Left renal cortex interstitium (tissue), 4 donors: ENCODE measurements at places on chromosomes 3 and 15. TPM values are rescaled to one million over a fixed set of nuclear protein-coding genes. Genes with fewer than 3 reads are reported as not detected.
A peak's percentile ranks its signal among the peaks of the same experiment; 100 is the strongest.

Gene REC114
- not detected for polyA plus RNA-seq

Gene CPLX3
- polyA plus RNA-seq: not detected

GRCh38 chr3:15427182-15427880 lies at the start of the genes EAF1 and METTL6:
EAF1 (plus strand) TSS chr3:15427598; CDS start chr3:15427780, 182 bp downstream.
METTL6 (minus strand) TSS chr3:15427544; CDS start chr3:15426511, 1,033 bp downstream.
- DNase-seq: peak; percentile 66

GRCh38 chr15:96234109-96234892 lies 96.2 kb upstream of the NR2F2 start:
- DNase-seq: no peak

DNA sequence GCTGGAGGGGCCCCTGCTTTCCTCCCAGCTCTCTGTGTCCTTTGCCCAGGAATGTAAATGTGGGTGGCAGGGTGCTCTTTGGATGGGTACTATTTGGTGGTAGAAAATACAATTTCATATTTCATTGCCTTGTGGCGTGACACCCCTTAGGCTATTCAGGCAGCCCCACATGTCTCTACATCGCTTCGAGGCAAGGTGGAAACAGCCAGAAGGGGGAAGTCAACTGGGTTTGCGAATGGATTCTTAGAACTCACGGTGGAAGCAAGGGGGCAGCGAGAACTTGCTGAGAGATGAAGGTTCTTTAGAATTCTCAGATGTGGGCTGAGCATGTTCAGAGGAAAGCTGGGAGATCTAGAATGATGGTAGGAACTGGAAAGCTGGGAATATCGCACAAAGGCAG lies 25.3 kb downstream of the PLA2G4D start:
- DNase-seq: no peak

Gene ARGFX
- polyA plus RNA-seq: not detected

- no peak for DNase-seq
Observed at GRCh38 chr15:76339305-76340197, 3.0 kb downstream of the ISL2 start.

DNA sequence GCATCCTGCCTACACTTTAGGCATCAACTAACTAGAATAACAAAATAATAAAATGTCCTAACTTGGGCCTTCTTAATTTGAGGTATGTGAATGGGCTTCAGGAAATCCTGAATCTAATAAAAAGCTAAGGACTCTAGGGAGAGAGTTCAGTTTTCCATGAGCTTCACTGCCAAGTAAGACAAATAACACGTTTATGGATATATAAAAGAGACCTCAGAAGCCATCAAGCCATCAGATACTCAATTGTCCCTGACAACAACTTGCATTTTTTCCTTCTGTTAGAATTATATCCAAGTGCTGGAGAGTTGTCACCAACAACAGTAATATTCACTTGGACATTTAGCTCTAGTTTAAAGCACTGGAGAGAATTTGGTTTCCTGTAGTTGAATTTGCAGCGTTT lies 102.4 kb upstream of the IGSF10 start:
- DNase-seq: no peak

Gene CCNB2
- 42.6 TPM for polyA plus RNA-seq

Gene ROBO1
- 88.9 TPM for polyA plus RNA-seq
